Cardiac septum (tissue), 1 donor: ENCODE measurements at places on chromosomes 16 and 17.

GRCh38 chr17:77449908-77450741, 309.4 kb downstream of the SEC14L1 start:
- DNase-seq: no peak

GRCh38 chr17:71527311-71527710, 593.5 kb upstream of the SOX9 start:
- DNase-seq: no peak

- DNase-seq: no peak
Observed at GRCh38 chr16:75948441-75948840, 222.2 kb upstream of the CPHXL start.

DNA sequence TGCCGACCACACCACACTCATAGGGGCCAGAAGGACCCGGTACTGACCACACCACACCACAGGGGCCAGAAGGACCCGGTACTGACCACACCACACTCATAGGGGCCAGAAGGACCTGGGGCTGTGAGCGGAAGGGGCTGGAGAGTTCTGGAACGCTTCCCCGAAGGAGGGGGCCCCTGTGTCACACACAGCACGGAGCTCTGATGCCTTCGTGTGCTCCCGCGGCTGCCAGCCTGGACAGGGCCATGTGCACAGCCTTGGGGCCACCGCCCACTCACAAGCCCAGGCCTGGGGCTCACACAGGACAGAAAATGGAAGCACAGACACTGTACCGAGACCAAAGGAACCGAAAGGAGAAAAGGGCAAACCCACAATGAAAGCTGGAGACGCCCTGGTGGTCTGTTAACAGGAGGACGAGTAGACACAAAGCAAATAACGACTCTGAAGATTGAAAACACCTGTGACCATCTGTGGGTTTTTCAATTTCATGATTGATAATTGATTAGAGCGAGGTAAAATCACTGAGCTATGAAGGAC, 106.5 kb upstream of the METRNL start:
- DNase-seq: peak; percentile 38

DNA sequence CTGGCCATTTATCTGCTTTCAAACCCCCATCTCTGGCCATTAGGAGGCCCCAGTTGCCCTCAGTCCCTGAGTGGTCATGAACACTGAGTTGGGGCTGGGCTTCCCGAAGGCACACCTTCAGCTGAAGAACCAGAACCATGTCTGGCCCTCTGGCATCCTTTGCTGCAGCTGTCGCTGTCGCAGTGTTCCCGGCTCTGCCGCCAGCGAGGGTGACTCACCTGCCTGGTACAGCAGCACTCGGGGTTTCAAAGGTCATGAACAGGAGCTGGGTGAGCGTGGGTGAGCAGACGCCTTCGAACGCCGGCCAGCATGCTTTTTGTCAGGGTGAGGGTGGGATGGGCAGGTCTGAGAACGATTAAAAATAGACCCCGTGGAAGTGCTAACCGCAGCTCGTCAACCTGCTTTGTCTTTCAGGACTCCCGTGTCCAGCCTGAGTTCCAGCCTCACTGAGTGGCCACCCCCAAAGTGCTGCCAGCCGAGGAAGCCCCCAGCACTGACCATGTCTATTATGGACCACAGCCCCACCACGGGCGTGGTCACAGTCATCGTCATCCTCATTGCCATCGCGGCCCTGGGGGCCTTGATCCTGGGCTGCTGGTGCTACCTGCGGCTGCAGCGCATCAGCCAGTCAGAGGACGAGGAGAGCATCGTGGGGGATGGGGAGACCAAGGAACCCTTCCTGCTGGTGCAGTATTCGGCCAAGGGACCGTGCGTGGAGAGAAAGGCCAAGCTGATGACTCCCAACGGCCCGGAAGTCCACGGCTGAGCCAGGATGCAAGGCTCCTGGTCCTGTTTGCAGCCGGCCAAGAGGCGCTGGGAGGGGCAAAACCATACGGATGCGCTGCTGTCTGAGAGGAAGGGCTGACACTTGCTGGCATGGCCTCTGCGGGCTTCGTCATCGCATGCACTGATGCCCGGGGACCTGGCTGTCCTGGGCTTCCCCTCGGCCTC, 7.6 kb downstream of the SNN start:
- DNase-seq: no peak

GRCh38 chr17:79707931-79708891, 22.5 kb upstream of the ENPP7 start:
- DNase-seq: no peak

DNA sequence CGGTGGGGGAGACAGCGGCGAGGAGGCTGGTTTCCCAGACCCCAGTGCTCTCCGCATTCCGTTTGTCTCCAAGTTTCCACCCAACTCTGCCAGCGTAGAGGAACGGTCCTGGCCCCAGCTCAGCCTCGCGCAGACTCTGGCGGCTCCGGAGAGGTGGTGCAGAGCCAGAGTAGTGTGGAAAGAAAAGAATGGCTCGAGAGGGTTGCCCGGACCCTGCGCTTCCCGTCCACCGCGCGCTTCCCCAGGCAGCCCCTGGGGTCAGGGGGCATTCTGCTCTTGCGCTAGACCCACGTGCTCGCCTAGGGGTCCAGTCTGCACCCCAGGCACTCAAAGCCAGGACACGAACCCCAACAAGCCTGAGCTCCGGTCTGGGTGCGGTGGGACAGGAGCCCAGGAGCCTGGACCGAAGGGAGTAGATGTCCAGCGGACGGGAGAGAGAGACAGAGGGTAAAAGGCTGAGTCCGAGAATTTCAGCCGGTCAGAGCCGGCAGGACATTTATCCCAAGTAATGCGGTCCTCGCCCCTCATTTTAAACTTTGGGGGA, 3.8 kb downstream of the PMP22 start:
- no peak for DNase-seq

DNA sequence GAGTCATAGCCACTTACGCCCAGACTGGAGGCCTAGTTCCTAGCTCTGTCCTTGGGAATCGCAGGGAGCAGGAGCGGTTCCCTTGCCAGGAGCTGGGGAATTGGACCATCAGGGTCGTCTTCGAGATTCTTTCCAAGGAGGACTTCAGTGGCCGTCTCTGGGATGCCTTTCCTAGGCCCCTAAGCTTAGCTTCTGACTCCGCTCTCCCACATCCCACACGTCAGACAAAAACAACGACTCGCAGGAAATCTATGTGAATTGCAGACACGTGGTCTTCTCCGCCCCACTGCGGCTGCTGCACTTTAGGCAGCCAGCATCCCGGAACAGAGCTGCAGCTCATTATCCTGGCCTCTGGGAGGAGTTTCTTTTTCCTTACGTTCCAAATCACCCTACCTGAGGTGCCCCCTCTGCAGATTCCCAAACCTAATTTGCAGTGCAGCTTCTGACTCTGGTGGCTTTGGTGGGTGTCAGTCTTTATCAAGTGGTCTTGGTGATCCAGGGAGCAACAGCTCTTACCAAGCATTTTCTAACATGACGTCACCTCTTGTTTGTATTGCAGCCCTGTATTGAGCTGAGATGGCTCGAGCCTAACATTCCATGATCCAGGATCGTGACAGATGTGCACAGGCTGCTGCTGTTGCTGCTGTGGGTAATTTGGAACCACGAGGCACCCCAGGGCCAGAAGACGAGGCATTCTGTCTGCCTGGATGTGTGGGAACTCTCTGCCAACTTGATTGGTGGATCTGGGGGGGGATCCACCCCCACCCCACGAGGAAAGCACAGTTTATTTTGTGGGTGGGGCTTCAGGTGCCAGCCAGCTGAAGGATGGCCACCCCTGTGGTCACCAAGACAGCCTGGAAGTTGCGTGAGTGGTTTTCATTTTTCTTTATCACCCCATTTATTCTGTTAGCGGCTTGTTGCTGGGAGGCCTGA, 1.1 kb downstream of the KATNB1 start:
- DNase-seq: no peak

- DNase-seq: no peak
Observed at GRCh38 chr17:72381597-72382397, 261.0 kb downstream of the SOX9 start.

GRCh38 chr16:27520982-27521673, 28.6 kb downstream of the GTF3C1 start:
- peak; percentile 89 for DNase-seq

GRCh38 chr16:11151885-11152629, 103.9 kb downstream of the SOCS1 start:
- no peak for DNase-seq

DNA sequence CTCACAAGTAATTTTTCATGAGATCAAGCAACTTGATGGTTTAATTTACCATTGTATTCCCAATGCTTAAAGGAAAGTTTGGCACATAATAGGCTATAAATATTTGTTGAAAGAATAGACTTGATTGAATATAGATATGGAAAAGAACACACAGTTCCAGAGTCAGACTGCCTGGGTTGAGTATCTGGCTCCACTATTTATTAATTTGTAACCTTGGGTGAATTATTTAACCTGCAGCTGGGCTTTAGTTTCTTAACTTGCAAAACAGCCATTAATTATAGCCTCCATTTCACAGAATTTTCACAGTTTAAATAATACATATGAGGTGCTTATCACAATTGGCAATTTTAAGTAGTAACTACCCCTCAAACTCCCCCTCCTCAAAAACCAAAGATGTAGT, 73.6 kb downstream of the NCOR1 start:
- DNase-seq: no peak

DNA sequence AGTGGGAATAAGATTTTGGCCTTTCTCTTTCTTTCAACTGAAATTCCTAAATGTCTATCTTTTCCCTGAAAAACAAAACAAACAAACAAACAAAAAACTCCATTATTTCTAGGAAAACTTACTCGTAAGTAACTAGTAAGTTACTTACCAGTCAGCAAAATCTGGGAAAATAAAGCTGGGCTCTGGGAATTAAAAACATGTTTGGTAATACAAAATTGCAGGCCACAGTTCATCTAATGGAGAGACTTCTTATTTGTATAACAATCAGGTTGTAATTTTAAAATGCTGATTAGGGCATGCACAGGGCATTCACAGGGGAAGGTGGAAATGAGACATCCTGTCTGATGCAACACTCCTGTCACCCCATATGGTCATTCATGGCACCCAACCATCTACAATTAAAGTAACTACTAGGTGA, 3.8 kb upstream of the WIPI1 start:
- DNase-seq: no peak

- no peak for DNase-seq
Observed at GRCh38 chr17:77126519-77126918, 14.2 kb upstream of the SEC14L1 start.

DNA sequence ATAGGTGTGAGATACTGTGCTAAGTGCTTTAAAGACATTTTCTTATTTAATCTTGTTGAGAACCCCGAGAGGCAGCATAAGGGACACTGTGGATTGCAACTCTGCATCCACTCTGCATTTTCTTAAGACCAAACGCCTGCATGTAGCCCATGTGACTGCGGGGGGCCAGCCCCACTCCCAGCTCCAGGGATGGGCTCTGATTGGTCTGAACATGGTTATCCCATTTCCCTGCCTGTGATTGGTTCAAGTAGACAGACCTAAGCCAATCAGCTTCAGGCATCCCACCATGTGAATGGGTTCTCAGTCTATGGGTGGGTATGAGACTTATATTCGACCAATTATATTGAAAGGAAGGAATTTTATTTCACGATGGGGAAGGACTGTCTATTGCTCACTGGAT, 33.2 kb upstream of the USP7 start:
- DNase-seq: no peak

DNA sequence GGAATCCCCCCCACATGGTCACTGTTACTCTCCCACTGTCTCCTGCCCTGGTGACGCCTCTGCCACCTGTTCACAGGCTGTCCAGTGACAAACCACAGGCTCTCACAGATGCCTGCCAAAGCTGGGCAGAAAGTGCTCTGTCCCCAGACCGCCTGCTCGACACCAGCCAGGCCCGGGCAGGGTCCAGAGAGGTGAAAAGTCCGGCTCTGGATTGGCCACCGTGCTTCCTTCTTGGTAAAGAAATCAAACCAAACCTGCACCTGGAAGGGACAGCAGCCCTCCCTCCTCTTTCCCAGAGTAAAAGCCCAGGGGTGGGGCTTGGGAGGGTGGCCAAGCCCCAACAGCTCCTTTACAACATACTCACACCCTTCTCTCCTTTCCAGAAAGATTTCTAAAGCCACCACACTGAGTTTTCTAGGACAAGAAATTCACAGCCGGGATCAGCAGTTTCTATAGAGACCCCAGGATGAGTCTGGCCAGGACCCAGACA, 6.2 kb downstream of the PCGF2 start:
- DNase-seq: no peak

- DNase-seq: no peak
Observed at GRCh38 chr17:51419476-51419875, 159.1 kb downstream of the UTP18 start.

DNA sequence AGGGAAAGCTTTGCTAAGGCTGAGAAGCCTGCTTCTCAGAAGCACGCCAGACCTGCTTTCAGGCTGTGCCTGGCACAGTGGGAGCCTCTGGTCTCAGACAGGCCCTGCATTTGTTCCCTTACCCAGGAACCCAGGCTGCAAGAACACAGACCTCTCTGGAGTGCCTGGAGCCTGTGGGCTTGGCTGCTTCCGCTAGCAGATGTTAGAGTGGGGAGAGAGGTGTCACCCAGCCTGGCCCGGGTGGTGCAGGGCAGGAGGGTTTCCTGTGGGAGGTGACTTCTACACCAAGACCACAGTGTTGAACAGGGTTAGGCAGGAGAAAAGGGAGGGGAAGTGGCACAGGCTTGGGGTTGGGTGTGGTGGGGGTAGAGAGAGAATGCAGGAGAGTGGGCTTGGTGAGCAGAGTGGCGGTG, 35.8 kb upstream of the ADGRG1 start:
- no peak for DNase-seq

DNA sequence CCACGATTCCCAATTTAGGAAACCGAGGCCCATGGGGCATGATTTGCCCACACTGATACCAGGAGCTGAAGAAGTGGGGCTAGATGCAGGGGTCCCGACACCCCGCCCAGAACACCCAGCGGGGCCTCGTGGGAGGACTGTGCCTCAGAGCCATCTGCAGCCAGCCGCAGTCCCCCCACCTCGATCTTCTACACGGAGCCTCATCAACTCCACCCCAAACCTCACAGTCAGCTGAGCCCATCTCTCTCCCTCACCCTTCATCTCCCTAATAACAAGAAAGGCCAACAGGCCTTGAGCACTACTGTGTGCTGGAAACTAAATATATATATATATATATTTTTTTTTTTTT, 4.2 kb downstream of the ITGAE start:
- DNase-seq: no peak

- peak; percentile 77 for DNase-seq
Observed at GRCh38 chr17:67995570-67996263, 552 bp downstream of the C17orf58 start.

- DNase-seq: no peak
Observed at GRCh38 chr17:10171122-10171571, 27.3 kb downstream of the GAS7 start.

GRCh38 chr16:759110-759910, 1.2 kb upstream of the MSLN start:
- no peak for DNase-seq

GRCh38 chr16:88286301-88286923, 96.3 kb upstream of the ZNF469 start:
- no peak for DNase-seq

- DNase-seq: no peak
Observed at GRCh38 chr16:64991001-64991400, 130.9 kb downstream of the CDH11 start.

DNA sequence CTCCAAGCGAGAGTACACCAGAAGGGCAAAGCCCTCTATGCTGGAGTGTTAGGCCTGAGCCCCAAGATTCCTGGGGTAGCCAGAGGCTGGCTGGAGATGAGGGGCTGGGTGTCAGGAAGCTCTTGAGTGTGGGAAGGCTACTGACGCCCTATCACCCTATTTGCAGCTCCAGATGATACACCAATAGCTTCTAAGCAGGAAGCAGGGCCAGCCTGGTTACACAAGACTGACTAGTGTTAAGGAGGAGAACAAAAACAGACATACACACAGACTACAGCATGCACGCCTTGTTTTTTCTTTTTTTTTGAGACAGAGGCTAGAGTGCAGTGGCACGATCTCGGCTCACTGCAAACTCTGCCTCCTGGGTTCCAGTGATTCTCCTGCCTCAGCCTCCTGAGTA, 15.9 kb downstream of the POLR3K start:
- no peak for DNase-seq
